ENCODE measurements at places on chromosomes 6 and 20.

GRCh38 chr20:949717-950116, 33.6 kb upstream of the ANGPT4 start:
- no peak for DNase-seq

GRCh38 chr6:136790411-136791295, 1.6 kb downstream of the MAP3K5 start:
- no peak for DNase-seq

DNA sequence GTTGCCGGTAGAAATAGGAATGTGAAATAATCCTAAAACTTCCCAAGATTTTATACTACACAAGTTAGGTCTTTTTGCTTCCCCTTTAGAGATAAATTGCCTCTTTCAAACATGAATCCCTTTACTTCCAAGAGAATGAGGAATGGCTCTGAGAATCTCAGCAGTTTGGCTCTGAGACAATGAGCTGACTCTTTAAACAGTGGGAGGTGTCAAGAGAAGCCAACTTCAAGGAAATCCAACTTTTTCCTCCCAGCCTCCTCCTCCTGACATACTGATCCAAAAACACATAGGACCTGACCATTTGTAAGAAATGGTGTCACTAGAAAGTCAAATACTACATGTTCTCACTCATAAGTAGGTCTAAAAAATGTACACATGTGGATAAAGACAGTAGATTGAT, 154.2 kb downstream of the ALDH8A1 start:
- no peak for DNase-seq

GRCh38 chr6:125275779-125276178, 26.0 kb downstream of the HDDC2 start:
- no peak for DNase-seq

DNA sequence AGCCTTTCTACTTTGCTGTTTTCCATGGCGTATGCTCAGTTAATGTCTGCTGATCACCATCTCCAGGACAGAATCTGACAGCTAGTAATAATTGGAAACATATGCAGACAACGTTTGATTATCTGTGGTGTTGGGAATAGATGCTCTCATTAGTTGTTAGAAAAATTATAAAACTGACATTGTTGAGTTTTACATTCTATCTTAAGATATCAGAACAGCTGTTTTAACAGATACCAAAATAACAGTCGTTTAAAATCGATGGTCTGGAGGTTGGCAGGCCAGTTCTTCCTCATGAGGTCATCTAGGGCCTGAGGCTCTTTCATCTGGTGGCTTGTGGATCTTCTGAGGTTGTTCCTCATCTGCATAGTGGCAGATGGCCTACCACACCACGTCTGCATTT, 137.6 kb downstream of the AIG1 start:
- DNase-seq, result no peak

DNA sequence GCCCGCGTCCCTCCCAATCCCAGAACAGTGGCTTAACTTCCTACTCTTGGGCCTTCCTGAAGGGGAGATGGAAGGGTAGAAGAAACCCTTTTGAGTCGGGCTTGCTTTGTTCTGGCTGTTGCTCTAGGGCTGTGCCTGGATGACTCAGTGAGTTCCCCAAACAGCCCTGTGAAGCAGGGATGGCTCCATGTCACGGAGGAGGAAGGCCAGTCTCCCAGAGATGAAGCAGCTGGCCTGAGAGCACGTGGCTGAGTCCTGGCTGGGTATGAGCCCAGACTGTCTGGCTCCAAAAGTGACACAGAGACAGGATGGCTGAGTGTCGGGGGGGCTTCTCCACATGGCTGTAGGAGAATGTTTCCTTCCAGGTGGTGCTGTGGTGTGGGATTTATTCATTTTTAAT, 4.6 kb downstream of the SYTL3 start:
- no peak for DNase-seq

DNA sequence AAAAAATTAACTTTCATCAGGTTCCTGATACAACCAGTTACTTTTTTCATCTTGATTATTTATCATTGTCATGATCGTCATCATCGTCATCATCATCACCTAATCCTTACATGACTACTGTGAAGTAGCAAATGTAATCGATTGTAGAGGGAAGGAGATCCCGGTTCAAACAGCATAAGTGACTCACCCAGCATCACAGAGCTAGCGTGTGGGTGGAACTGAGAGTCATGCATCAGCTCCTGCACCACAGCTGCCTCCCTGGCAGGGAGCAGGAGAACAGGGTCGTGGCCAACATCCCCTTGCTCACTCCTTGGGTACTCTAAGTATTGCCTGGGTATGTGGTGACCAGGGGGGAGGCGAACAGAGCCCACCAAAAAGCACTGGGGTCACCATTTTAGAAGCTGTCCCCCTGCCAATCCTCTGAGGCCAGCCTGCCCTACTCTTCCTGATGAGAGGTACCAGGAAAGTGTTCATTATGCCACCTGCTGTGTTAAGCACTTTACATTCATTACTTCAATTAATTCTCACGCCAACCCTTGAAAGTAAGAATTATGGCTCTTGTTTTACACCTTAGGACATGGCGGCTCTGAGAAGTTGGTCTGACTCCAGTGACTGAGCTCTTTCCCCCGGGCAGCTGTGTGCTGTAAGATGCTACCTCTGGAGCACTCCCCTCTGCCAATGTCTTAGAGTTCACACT, 425.2 kb downstream of the CD83 start:
- peak; percentile 66 for DNase-seq

- DNase-seq, result peak; percentile 1
Observed at GRCh38 chr6:88238065-88238464, 71.9 kb upstream of the CNR1 start.

DNA sequence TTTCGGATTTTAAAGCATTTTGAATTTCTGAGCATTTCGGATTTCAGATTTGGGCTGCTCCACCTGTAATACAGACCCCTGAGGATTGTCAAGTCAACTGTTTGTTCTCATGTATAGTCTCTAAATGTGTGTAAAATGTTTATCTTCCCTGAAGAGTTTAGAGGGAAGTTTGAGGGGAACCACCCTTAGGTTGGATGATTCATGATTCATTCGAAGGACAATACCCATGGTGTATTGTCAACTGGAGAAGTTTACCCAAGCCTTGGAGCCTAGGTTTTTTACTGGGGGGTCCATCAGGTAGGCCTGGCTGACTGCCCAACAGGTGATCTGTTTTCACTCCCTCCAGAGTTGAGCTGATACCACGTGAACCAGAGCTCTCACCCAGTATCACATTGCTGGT, 18.9 kb downstream of the GSTA4 start:
- no peak for DNase-seq

GRCh38 chr6:6901945-6902344, 205.8 kb upstream of the RREB1 start:
- no peak for DNase-seq

- DNase-seq, result no peak
Observed at GRCh38 chr20:42370075-42370474, 751.9 kb upstream of the CHD6 start.

DNA sequence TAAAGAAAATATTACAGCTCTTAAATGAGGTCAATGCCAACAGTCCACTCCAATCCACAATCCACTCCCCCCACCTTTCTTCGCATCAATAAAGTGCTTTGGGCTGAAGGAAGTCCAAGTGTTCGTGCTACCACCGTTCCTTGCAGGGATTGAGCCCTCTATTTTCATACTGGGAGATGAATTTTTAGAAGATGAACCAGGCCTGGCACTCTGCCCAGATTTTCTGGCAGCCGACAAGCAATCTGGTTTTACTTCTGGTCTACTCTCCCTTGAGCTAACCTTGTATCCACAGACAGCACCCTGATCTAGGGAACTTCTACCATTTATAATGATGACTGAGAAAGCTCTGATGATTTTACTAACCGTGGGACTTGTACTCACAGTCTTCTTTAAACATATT, 72.3 kb downstream of the BTBD9 start:
- DNase-seq, result no peak

- DNase-seq, result peak; percentile 4
Observed at GRCh38 chr20:46174469-46175126, 56.5 kb downstream of the CD40 start.

DNA sequence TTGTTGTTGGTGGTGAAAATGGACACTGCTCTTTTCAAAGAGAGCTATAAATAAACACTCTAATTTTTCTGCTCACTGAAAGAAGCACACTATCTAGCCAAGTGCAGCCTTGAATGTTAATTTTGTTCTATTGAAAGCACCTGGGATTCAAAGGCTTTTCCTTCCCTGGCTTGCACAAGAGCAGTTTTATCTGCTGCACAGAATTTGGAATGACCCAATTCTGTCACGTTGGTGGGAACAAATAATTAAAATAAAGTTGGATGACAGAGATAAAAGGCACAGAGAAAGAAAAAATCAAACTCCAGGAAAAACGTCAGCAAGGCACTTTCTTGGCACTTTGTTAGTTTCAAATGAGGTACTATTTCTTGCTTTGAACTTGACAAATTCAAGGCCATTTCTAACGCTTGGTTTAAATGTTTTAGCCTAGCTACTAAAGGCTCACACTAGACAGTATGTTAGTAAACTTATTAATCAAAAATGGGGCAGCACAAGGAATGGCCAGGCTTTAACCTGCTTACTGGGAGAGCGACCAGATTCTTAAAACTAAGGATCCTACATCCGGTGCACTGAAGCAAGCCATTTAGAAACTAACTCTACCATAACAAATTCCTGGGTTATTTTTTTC, 145.5 kb upstream of the ARG1 start:
- no peak for DNase-seq

DNA sequence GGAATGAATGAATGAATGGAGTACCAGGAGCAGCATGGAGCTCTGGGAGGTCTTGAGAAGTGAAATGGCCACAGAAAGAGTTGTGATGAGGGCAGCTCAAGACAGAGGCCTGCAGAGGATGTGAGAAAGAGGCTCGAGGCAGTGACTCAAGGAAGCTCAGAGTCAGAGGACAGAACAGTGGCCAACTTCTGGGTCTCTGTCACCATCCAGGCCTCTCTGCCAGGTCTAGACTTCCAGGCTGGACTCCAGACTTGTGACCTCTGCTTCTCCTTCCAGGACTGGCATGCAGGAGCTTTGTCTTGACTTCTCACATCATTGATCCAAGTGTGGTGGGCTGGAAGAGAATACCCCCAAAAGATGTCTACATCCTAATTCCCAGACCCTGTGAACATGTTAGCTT, 119.8 kb downstream of the TOX2 start:
- DNase-seq, result no peak

- DNase-seq, result no peak
Observed at GRCh38 chr6:35723587-35723986, 13.2 kb upstream of the ARMC12 start.

DNA sequence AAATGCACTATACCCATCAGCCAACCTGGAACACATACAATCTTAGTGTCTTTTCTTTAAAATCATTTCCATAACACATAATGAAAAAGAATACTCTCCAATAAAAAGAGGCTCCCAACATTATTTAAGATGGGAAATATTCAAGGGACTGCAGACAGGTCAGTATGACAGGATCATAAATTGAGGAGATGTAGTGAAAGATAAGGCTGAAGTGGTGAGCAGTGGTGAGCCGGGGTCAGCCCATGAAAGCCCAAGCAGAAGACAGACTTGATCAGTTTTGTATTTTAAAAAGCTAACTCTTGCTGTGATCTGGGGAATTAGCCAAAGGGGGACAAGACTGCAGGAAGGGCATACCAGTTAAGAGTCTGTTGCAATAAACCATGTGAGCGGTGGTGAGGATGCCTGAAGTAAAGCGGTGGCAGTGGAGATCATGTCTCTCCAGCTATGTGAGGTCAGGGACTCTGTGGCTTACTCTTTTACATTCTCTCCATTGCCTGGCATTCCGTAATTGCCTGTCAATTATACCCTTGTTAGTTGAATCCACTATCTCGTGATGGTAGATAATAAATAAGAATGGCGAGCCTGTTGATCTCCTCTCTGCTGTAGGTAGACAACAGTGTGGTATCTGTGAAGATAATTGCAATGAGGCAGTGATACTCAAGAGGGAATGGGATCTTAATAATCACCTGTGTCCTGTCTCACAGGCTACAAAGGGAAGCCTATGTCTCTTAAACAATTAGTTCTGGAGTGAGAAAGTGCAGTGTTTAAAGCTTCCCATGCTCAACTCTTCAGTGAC, 97.4 kb downstream of the FILIP1 start:
- DNase-seq, result no peak
